ENCODE measurements at places on chromosomes 5 and 9.

DNA sequence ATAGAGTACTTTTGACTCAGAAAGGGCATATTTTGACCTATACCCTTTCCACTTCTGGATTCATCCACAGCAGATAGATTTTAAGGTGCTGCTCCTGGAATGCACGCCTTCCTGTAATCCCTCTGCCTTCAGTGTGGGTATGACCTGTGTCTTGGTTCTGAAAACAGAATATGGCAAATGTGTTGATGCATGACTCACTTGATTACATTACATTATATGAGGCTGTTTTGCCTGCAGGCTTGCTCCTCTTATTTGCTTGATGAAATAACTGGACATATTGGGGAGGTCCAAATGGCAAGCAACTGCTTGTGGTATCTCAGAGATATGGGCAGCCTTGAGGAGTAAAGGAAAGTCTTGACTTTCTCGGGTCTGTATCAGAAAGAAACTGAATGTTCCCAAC, 468.6 kb downstream of the CDH18 start:
- no peak for DNase-seq

GRCh38 chr5:119302916-119303897, 52.6 kb upstream of the TNFAIP8 start:
- peak; percentile 66 for DNase-seq

GRCh38 chr9:89935115-89935514, 330.3 kb downstream of the GADD45G start:
- DNase-seq: no peak

DNA sequence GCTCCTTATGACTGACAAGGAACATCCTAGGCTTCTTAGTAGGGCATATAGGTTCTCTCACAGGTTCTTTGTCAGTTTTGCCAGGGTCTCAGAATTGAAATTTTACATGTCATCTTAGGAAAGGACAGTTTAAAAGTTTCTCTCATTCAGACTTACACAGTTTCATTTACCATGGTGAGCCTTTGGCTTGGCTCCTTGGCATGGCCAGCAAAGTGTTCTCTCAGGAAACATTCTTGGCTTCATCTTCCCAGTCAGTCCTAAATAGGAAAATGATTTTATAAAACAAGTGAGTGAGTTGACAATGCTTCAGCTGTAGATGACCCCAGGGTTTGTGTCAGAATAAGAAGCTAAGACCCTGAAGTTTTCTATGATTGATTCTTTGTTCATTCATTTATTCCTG, 191.6 kb downstream of the PCSK5 start:
- DNase-seq: no peak

- peak; percentile 32 for DNase-seq
These were observed 23.4 kb downstream of the MINAR2 start for GRCh38 chr5:129771058-129771838.

- no peak for DNase-seq
These were observed 152.3 kb downstream of the SNX18 start for GRCh38 chr5:54669845-54670244.

DNA sequence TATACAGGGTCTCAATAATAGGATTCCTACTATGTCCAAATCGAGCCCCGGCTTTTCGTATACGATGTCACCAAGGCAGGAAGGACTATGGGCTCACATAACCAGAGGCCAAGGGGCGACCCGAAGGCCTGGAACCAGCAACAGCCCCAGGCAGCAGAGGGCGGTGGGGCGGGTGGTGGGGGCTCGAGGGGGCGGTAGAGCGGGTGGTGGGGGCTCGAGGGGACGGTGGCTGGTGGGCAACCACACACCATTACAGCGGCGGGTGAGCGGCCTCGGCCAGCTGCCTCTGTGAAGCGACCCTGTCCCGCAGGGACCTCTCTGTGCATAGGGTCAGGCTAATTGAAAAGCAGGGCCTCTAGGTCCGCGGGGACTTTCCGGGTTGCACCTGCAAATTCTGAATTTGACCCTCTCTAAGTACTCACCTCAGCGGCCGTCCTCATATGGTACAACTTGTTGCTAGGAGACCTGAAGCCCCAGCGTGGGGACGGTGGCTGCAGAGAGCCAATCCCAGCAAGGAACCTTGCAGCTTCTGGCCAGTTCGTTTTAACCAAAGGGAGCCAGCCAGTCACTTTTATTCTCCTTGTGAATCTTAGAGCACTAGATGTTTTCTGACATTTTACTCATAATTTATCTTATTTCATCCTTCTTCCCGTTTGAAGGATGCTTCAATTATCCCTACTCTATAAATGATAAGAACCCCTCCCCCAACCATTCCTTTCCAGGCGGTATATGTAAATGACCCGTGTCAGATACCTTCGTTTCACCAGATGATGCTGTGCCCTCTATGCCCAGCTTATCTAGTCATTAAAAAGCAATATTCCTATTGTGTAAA, at the start of gene NME5:
Gene NME5 (minus strand): TSS at position 480 of the 832 bp plus-strand sequence. CDS start 648 bp downstream, outside the sequence.
- DNase-seq: peak; percentile 28

DNA sequence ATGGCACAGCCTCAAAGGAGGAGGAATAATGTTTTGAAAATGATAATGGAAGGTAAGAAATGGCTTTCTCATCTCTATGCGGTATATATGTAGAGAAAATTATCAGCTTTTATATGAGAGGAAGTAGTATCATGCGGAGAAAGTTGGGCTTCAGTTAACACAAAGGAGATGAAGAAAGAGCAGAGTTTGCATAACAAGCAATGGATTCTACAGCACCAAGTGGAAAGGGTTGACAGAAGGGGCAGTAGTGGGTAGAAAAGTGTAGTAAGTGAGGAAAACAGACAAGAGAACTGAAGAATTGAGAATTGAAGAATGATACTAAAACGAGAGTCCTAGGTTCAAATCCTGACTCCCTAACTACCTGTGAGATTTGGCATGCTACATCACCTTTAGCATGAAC, 51.0 kb downstream of the GNG10 start:
- no peak for DNase-seq

DNA sequence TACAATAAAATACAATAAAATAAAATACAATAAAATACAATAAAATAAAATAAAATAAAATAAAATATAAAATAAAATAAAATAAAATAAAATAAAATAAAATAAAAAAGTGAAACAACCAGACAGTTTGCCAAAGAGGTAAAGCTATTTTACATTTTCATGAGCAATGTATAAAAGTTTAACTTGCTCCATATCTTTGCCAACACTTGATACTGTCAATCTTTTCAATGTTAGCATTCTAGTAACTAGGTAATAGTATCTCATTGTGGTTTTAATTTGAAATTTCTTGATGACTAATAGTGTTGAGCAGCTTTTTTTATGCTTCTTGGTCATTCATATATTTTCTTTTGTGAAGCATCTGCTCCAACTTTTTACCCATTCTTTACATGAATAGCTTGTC, 17.3 kb downstream of the TTC33 start:
- no peak for DNase-seq

DNA sequence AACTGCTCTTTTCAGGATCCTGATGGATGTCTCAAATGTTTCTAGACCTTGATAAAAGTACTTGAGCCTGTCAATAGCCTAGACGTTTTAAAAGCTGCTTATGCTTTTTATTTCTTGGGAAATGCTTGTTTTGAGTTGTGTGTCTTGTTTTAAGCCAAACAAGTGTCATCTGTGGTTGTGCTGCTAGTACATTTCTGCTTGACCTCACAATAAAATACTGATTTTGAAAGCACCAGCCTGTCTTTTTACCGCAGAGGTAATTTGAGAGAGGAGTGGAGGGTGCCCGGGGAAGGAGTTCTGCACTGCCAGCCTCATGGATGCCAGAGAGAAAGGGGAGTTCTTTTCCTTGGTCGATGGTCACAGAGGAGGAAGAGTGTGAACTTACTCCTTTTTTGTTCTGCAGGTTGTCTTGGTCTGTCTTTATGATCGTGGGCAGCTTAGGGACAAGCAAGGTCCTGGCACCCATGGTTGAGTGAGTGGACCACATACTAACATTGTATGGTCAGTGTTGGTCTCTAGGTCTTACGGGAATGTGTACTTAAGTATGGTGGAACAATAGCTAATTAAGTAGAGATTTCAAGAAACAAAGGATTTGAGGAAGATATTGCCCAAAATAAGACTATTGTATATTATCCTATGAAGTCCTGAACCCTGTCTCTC, 61.0 kb downstream of the TRIO start:
- no peak for DNase-seq

- DNase-seq: peak; percentile 90
These were observed at the start of gene OSMR for GRCh38 chr5:38845526-38846378. OSMR (plus strand) TSS chr5:38846012; CDS start chr5:38869045, 23,033 bp downstream.

DNA sequence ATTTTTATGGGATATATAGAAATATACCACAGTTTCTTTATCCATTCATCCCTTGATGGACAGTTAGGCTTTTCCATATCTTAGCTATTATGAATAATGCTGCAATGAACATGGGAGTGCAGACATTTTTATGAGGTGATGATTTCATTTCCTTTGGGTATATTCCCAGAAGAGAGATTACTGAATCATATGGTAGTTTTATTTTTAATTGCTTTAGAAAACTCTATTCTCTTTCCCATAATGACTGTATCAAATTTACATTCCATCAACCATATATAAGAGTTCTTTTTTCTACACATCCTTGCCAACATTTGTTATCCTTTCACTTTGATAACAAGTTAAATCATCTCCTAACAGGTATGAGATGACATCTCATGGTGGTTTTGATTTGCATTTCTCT, 821.6 kb downstream of the TLE1 start:
- no peak for DNase-seq

GRCh38 chr5:127834094-127834531, 130.9 kb downstream of the CCDC192 start:
- no peak for DNase-seq

GRCh38 chr9:125807079-125807478, 59.9 kb downstream of the PBX3 start:
- DNase-seq: no peak

- DNase-seq: no peak
These were observed 44.7 kb upstream of the IZUMO3 start for GRCh38 chr9:24590432-24590831.

- DNase-seq: no peak
These were observed 40.9 kb downstream of the ABLIM3 start for GRCh38 chr5:149182241-149182640.

DNA sequence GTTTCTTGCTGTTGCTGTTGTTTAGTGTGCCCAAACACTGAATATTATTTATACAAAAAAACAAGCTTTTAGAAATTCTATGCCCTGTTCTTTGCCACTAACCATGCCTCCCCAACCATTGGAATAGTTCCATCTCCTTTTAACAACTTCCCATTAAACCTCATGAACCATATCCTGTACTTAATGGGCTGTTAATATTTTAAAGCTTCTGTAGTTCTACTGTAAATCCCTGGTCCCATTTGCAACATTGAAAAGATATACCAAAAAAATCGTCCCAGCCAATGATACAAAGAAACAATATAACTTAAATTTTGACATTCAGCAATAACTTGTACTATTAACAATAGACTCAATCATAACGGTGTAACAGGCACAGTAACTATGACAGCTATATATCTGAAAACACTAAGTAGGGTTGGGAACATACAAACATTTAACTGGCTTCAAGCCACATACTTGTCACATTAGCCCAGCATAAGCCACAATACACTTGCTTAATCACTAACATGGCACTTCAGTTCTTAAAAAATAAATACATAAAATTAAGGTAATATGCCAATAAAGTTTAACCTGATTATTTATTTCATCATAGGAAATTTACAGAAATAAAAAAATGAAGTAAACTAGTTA, 86.1 kb downstream of the ADAMTS6 start:
- no peak for DNase-seq

DNA sequence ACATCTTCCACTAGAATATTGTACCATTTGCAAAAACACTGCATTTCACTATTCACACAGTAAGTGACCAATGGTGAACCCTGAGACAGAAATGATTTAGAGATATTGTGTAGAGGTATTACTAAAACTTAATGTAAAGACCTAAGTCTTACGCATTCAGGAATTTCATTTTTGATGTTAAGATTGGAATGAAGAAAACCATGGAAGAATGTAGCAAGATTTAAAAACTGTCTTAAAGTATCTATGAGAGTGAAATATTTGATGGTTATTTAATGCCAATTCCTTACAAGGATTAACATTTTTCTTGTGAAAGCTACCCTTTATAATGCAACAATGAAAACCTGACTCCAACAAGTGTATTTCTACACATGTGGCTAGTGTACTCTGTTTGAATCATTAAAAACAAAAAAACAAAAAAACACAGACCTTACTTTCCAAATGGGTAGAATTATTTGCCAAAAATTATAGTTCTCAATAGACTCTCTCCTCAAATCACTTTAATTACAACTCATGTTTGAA, 172.0 kb downstream of the NNT start:
- DNase-seq: no peak

DNA sequence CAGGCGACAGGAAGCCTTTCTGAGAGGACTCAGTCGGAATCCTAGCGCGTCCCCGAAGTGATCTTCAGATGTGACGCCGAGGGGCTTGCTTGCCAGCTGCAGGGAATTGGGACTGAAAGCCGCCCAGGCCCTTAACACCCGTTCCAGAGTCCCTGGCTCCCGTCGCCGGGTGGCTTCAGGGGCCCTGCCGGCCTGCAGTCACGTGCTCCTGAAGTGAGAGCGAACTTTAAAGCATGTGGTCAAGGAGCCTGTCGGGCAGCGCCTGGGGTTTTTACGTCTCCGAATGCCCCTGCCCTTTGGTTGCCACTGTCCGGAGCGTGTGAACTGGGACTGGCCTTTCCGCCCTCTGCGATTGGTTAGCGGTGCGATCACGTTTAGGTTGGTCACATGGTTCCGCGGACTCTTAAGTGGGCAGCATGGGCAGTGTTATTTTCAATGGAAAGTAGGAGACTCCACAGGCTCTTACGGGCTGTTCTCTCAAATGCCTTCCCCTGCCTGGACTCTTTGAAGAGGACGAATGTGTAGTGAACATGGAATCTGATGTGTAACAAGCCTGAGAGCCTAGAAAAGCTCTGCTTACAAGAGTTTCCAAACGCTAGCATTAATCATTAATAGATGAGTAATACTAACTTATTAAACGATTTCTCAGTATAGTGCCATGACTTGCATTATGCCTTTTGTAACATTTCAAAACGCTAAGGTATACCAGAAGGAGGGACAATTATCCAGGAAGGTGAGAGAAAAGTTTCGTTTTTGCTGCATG, 1.9 kb downstream of the VLDLR start:
- no peak for DNase-seq

- no peak for DNase-seq
These were observed 13.8 kb downstream of the ST8SIA4 start for GRCh38 chr5:100889165-100889743.

DNA sequence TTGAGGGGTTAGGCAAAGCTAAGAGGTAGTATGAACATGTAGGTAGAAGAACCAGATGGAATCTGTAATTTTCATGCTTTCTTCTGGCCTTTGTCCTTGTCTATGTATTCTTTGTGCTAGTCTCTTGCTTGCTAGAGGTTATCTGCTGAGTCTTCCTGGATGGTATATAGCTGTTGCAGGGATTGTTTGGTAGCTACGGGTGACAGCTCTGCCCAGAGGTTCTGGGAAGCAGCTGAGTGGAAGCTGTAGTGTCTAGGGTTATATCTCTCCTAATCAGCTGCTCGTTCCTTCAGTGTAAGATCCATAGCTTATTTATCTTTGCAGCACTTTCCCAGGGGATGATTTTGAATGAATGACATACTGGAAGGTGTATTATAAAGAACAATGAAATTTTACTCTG, 100.3 kb downstream of the ATG10 start:
- DNase-seq: no peak

All from smooth muscle cell of the brain vasculature (primary cell).